CD4-positive, alpha-beta T cell treated with Interleukin-17A for 1 hour (primary cell): ENCODE measurements at places on chromosomes 7 and 10.
A peak's percentile ranks its signal among the peaks of the same experiment; 100 is the strongest.

GRCh38 chr10:80662429-80663261 is 124.9 kb downstream of the SH2D4B start:
- peak; percentile 63 for DNase-seq

DNA sequence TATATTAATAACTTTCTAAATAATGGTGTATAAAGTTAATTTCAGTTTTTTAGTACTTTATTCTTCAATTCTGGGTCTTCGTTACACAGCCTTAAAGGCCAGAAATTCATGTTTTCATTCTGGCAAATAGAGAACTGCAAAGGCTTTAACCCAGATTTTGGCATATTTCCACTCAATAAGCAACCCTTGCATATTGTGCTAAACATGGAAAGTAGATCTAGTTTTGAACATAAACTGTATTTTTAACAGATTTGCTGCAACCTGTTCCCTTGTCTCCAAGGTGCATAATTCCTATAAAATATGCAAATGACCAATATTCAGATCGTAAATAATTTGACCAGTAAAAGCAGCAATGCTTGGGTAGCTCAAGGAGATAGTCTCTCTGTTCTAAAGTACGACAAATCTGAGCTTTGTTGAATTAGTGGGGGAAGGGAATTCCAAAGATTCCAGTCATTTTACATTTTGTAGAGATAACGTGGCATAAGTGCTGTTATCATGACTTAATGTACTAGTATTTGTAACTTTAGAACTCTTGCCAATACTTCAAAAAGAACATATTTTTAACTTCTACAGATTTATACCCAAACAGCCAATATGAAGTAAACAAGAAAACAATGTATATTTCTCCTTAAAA is 46.4 kb upstream of the RSBN1L start:
- no peak for DNase-seq

DNA sequence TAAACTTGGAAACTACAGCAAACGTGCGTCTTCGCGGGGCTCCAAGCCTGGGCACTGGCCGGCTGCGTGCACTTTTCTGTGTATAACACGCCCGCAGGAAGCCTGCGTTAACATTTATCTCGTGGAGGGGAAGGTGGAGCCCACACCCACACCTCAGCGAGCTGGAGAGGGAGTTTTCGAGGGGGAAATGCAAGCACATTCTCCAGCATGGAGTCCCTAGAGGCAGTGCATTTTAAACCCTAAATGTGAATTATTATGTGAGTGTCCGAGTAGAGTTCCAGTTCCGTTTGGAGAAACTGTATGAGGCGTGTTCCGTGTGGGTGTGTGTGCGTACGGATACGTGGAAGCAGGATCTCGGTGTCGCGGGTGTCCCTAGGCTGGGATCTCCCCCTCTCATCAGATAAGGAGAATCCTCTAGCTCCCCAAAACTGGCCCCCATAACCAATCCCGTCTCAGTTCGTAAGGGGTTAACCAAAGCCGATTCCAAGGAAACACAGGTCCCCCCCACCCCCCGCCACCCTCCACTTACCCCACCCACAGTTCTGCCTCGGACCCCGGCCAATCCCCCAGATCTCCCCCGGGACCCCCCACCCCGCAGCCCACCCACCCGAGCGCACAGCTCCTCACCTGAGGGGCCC is 403 bp downstream of the CDK6 start:
- peak; percentile 51 for DNase-seq

- DNase-seq = no peak
These were observed 142.7 kb upstream of the FZD8 start for GRCh38 chr10:35784751-35785150.

DNA sequence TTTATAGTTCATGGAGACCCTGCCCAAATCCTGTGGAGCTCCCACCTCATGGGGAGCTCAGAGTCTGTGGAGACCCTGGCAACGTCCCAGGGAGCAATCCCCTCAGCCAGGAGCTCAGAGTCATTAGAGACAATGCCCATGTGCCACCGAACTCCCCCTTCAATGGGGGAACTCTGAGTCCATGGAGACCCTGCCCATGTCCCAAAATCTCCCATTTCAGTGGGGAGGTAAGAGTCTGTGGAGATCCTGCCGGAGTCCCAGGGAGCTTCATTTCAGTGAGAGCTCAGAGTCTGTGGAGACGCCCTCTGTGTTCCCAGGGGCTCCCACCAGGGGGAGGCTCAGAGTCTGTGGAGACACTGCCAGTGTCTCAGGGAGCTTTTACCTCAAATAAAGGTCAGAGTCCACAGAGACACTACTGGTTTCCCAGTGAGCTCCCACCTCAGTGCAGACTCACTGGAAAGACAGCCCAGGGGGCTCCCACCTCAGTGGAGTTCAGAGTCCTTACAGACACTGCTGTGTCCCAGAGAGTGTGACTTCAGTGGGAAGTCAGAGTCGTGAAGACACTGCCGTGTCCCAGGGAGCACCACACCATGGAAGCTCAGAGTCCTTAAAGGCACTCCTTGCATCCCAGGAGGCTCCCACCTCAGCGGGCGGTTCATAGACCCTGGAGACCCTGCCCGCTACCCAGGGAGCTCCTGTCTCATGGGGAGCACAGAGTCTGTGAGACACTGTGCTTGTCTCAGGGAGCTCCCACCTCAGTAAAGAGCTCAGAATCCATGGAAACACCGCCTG is 5.0 kb downstream of the MYO1G start:
- peak; percentile 71 for DNase-seq

DNA sequence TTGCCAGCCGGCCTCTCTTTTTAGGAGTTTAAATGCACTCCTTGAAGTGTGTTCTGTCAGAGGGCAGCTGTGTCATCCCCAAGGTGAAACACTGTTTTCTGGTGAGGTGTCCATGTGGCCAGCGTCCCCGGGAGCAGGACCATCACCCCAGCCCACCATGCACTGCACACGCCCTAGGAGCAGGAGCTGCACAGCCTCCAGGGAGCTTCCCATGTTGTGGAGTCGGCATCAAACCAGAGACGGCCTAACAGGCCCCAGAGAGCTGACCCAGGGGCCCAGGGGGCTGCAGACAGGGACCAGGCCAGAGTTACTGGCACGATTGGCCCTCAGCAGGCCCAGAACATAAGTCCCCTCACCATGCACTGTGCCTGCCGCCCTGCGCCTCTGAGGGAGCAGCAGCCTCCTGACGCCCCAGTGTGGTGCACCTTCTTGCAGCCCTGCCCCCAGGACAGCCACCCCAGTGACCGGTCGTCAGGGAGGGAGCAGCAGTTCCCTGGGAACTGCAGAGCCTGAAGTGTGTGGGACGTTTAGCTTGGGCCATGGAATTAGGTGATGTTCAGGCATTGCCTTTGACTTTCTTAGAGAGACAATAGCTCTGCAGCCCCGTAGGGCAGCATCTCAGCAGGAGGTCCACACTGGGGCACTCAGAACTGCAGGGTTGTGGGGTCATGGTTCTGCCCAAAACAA is 97.9 kb downstream of the NKX6-2 start:
- no peak for DNase-seq

DNA sequence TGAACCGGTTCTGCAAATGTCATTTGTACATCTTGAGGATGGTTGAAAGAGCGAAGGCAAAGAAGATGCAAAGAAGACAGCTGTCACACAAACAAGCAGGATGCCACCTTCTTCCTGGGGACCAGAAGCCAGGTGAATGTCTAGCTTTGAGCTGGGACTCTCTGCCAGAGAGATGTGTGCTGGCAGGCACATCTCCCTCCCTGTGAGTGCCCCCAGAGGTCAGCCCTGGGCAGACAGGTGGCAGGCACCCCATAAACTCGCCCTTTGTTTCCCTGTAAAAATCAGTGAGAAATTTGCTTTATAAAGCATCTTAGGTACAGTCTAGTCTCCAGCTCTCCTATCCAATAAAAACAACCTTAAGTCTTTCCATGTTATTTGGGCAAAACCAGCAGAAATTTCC is 2.6 kb upstream of the TCERG1L start:
- no peak for DNase-seq

- DNase-seq = no peak
These were observed 15.6 kb downstream of the GRIFIN start for GRCh38 chr7:2460641-2461040.

DNA sequence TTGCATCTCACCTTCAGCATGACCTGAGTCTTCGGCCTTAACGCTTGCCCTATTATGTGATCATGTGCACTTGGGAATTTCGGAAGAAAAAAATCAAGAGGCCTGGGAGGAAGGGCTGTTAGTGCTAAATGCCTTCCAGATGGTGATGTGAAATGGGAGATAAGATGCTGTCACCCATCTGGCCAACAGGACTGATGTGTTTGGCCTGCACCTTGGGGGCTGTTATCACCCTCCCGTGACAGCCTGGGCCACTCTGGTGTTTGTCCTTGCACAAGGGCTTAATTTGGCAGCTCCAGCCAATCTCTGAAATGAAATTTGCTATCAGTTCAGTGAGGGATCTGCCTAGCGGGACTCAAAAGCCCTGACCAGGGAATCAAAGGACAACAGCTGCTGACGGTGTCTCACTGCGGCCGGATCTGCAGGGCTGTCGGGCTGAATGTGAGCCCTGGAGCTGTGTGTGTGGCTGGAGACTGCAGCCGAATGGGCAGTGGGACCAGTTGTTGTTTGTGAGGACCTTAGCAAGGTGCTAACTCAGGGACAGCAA is 131.4 kb upstream of the BTBD16 start:
- no peak for DNase-seq

GRCh38 chr7:66054063-66054462 is 21.6 kb upstream of the ASL start:
- DNase-seq = no peak

GRCh38 chr10:22742678-22743077 is 28.3 kb upstream of the PIP4K2A start:
- DNase-seq = peak; percentile 4

DNA sequence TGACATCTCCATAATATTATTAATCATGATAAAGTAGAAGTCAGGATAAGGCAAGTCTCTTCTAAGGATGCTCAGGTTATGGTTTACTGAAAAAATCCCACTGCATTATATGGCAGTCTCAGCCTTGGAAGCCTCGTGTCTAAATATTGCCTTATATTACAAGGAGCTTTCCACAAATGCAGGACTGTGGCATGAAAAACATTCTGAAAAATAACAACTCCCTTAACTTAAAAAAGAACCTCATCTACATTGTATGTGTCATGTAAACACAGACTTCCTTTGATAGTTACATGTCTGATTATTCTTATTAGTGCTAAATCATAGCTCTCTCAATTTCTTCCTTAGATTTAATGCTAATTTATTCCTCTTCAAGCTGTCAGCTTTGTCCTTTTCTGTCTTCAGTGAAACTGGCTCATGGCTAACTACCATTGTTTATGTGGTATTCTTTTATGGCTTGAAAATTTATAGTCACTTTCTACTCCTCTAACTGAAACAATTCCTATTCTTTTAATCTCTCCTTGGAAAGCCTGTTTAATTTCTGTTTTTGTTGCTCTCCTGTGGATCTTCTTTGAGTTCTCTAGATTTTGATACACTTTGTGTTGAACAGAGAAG is 156.1 kb downstream of the KIF20B start:
- DNase-seq = no peak

DNA sequence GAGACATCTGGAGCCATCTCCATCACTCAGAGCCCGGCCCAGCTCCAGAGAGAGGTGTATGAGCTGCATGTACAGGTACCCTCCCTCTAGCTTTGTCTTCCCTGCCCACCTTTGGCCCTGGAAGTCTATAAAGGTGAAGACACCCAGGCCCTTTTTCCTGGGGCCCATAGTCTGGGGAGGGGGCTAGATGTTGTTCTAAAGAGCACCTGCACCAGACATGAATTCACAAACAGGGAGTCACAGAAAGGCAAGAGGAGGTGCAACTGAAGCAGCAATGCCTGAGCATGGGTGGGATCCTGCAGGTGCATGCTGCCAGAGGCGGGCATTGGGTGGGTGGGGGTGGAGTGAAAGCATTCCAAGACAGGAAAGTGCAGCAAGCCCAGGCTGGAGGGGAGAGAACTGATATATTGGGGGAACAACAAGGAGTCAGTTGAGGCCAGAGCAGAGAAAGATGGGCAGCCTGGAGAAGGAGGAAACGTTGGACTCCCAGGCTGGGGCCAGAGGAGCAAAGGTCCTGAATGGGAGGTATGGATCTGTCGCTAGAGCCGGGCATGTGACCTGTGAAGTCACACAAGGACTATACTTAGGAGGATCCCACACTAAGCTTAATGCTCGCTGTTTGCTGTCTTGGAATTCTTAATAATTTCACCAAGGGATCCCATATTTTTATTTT is 11.7 kb downstream of the CDHR1 start:
- no peak for DNase-seq

DNA sequence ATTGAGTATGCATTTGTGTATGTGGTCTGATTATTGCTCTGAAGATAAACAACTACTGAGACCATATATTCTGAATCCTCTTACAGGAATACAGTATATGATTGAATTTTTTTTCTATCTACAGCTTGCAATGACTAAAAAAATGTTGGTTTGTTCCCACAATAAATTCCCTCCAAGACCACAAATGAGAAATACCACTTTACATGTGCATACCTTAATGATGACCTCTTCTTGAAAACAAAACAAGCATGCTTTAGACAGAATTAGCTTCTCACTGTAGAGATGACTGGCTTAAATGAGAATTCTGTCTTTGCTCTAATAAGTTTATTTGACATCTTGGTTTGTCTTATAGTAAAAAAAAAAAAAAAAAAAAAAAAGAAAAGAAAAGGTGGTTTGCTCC is 241.5 kb downstream of the PCDH15 start:
- DNase-seq = no peak

- no peak for DNase-seq
These were observed 78.3 kb upstream of the ATP6V0A4 start for GRCh38 chr7:138876326-138876725.

GRCh38 chr7:44238116-44238695 is 37.4 kb downstream of the YKT6 start:
- no peak for DNase-seq

DNA sequence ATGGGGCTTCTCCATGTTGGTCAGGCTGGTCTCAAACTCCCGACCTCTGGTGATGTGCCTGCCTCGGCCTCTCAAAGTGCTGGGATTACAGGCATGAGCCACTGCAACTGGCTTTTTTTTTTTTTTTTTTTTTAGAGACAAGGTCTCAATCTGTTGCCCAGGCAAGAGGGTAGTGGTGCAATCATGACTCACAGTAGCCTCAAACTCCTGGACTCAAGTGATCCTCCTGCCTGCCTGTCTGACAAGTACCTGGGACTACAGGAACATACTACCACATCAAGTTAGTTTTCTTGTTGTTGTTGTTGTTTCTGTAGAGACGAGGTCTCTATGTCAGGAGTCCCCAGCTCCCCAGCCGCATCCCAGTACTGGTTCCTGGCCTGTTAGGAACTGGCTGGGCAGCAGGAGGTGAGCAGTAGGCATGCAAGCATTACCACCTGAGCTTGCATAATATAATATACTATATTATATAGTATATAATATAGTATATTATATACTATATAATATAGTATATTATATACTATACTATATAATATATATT is 55.7 kb downstream of the TPK1 start:
- no peak for DNase-seq

- DNase-seq = no peak
These were observed 898.1 kb downstream of the XPNPEP1 start for GRCh38 chr10:109025172-109025571.

- no peak for DNase-seq
These were observed 309.4 kb downstream of the TWIST1 start for GRCh38 chr7:18808026-18808425.
